Posterior vena cava (tissue), 2 donors: ENCODE measurements at places on chromosomes 16 and 17. TPM values are rescaled to one million over a fixed set of nuclear protein-coding genes. Genes with fewer than 3 reads are reported as not detected.

DNA sequence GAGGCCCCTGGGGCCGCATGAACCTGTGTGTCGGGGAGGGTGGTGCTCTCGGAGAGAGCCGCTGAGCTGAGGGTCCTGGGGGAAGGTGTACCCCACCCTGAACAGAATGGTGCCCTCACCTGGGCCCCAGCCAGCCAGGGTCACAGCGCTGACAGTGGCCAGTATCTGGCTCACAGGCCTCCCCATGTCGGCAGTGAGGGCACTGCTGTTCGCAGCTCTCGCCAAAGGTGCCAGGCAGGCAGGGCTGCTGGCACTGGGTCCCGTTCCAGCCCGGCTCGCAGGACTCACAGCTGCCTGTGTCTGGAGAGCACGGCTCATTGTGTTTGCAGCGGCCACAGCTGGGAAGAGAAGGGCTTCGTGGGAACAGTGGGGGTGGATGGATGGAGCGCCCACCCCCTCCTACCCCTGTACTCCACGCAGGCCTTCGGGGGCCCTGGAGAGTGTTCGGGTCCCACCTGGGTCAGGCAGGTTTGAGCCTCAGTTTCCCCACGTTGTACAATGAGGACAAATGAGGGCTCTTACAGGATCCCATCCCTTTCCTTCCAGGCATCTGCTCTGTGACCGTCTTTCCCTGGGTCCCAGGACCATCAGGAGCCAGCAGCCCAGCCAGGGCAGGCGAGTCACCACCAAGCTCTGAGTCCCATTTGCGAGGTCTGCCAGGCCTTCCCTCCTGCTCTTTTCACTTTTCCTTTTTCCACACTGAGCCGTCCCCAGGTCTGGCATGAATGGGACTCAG, 5.0 kb downstream of the SCARF1 start:
- no peak for DNase-seq

- DNase-seq, result no peak
These were observed 3.1 kb downstream of the SPNS3 start for GRCh38 chr17:4436846-4437245.

GRCh38 chr16:77359065-77359502, 75.8 kb downstream of the ADAMTS18 start:
- no peak for DNase-seq

- DNase-seq, result no peak
These were observed 921 bp upstream of the CDR2 start for GRCh38 chr16:22375117-22375962.

DNA sequence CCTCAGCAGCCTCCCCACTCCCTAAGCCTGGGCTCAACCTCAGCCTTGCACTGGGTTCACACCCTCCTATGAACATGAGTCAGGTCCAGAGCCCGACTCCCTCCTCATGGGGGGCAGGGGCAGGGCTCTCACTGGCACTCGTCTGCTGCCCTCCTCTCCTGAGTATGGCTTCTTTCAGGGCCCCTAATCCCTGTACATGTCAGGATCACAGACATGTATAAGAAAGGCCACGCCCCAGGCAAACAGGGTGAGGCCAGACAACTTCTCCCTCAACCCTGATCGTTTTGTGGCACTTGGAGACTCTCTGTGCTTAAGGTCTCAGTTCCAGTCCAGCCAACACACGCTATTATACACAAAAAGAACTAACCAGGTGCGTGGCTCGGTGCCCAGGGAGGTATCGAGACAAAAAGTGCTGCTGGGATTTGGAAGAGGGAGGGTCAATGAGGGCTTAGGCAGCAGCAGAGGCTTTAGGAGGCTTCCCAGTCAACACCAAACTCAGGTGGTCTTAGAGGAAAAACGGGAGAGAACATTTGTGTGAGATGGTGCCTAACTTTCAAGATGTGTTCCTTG, 45.2 kb downstream of the CMTM3 start:
- DNase-seq, result no peak

- no peak for DNase-seq
These were observed 168.5 kb downstream of the MSI2 start for GRCh38 chr17:57424777-57425188.

DNA sequence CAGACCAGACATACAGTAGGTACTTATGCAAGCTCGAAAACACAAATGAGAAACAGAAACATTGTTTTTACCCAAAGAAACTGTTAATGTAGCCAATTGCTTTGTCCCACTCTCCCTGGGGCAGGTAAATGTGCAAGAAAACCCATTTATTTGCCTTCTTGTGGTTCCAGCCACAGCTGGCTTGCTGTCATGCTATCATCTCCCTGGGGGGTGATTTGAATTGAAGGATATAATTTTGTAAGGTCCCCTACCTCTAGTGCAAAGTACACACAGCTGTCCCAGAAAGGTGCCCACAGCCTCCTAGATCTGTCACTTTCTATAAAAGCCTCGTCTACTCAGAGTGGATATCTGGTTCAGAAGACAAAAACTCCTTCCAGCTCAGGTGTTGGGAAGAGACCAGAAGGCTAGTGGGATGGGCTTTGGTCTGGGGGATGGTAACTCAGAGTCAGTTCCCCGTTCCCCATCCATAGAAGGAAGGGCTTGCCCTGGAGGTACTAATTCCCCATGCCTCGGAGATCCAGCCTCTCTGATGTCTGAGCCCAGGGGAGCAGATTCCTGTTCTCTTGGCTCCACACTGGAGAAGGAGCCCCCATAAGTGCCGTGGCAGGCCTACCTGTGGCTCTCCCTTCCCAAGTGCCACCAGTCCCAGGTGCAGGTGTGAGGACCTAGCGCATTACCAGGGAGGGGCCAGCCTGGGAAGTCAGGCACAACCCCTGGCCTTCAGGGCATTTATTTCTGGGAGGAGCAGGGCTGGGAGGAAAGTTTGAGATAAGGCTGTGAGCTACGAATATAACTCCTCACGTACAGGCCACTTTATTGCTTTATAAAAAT, 2.4 kb upstream of the PRR15L start:
- DNase-seq, result no peak

The CLEC10A gene
- total RNA-seq, result 5.9 TPM
